Activated gamma-delta T cell treated with Interleukin-2 at 50 U/mL for 16 hours (primary cell): ENCODE measurements at places on chromosomes 12 and 14.
A peak's percentile ranks its signal among the peaks of the same experiment; 100 is the strongest.

DNA sequence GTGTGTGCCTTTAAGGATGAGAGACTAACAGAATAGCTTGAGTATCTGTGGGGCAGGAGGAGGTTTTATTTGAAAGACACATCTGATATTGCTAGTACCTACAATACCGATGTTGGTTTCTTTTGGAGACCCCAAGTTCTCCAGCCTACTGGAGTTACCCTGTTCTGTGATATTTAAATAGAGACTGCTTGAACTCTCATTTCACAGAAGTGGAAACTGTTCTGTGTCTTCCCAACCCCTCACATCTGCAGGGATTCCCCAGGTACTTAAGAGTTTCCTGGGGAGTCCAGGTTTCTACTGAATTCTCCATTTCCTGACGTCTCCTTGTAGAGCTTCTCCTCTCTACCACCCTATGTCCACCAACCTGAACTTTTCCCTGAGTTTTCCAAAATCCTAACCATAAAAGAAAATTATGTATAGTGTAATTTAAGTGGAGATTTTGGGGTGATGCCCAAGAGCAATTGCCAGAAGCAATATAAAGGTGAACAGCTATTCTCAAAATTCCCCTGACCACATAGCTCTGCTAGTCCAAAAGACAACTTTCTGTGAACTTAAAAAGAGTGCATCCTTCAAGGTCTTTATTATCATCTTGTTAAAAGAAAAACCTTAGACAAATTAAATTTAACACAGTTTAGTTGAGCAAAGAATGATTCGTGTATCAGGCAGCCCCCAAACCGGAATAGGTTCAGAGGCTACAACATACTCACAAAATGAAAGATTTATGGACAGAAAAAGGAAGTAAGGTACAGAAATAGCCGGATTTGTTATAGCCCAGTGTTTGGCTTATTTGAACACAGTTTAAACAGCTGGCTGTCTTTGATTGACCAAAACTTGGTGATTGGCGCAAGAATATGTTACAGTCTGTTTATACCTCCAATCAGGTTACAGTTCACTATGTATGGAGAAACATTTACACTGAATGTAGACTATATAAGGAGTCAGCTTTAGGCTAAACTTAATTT lies 373.4 kb downstream of the NUAK1 start:
- no peak for DNase-seq

DNA sequence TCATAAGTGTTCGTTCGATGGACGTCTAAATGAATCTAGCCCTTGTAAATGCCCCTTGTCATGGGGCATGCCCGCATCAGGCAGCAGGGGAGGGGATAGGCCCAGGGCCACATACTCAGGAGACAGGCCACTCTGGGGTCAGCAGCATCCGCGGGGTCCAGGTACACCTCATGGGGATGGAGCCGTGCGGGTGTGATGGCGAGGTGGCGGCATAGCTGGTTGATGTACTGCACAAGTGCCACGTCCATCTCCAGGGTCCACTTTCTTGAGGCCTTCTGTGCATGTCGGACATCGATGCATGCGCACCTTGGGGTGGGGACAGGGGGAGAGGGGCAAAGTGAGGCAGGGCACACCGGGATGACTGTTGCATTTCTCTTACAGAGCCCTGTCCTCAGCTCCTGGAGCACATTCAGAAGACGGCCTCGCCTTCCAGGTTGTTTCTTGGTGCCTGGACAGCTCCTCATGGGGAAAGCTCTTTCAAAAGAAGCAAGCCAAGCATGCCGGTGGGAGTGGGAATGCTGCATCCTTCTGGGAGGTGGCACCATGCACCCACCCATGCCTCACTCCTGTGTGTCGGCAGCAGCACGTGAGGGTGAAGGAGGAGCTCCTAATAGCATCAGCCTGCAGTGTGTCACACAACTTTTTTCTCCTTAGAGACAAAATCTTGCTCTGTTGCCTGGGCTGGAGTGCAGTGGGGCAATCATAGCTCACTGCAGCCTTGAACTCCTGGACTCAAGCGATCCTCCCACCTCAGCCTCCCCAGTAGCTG lies 47.4 kb downstream of the TRAFD1 start:
- DNase-seq: no peak

- DNase-seq: no peak
Measured at GRCh38 chr14:53596853-53597525, 359.6 kb downstream of the BMP4 start.

DNA sequence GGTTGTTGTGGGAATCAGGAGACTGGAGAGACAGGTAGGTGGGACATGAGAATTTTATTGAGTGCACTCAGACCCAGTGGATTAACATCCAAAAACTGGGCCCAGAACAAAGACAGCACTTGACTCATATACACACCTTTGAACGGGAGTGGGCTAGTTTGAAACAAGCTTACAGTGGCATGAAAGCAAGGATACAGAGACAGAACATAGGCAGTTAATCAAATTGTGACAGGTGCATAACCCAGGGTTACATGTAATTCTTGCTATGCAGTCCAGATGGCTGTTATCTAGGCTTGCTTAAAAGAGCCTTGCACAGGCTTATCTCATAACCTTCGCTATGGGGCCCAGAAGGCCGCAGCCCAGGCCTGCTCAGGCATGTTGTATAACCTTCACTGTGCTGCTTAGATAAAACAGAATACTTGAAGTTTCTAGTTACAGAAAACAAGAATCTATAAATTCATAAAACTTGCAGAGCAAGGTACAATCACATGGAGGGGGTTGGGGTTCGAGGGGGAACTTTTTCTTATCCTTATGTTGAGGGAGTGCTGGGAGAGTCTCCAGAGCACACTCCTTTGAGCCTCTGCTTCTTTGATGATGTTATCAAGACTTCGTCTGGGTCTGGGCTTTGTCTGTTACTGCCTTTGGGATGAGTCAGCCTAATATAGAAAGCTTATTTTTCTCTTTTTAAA lies 81.7 kb downstream of the TNFAIP2 start:
- no peak for DNase-seq

GRCh38 chr12:19376691-19377090 lies 62.6 kb upstream of the AEBP2 start:
- DNase-seq: no peak

DNA sequence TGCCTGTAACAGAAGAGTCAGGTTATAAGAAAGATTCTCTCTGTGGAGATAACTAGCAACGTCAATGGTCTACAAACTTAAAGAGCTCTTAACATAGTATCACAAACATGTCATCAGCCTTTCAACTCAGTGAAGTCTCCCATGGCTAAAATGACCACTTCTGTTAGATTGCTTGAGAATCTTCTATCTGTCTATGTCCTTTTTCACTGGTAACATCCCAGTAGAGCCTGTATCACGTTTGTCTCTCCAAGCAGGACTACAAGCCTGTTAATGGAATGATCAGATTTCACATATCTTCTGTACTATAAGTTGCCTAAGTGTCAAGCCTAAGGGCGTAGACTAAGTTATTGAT lies 50.7 kb downstream of the SLC2A13 start:
- no peak for DNase-seq

- DNase-seq: peak; percentile 42
Measured at GRCh38 chr14:72476657-72477499, 417.0 kb downstream of the DPF3 start.
